ENCODE measurements at places on chromosomes 11 and 22.

- no peak for DNase-seq
These were observed 602 bp upstream of the AQP11 start for GRCh38 chr11:77589181-77589520.

GRCh38 chr11:92383430-92383829 lies 158.8 kb downstream of the FAT3 start:
- peak; percentile 92 for DNase-seq

DNA sequence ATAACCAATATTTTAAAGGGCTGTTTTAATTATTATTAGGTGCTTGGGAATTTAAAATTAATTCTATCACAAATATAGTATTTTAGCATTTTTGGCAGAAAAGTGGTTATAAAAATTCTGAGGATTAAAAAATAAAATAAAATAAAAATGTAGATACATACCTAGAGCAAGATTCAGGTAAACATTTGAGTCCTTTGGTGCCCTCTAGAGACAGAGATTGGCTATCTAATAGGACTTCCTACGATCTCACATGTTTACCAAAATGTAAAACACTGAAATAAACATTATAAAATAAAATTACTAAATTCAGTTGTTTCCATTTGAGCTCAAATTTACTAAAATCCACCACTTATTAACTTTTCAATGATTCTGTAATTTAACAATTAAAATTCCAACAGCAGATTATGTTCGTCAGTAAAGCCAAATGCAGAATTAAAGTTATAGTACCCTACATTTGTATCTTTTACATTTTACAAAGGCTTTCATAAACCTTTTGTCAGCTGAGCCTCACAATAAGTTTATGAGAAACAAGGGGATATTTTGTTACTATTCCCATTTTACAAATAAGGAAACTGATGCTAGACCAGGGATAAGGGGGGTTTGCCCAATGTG lies 27.7 kb downstream of the SLC36A4 start:
- DNase-seq: peak; percentile 28

DNA sequence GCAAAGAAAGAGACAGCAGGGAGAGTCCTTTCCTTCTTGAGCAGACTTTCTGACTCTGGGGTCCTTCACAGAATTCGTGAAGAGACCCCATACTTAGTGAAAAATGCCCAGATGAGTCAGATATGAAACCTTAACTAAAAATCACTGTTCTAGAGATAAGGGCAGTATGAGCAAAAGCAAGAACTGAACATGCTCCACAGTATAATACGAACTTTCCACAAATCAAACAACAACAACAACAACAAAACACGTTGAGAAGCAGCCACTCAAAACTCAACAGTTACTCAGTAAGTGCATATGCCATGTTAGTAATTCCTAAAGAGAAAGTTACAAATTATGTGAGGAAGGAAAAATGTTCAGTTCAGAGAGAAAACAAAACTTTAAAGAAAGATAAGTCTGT lies 44.3 kb downstream of the PITPNB start:
- no peak for DNase-seq
